ENCODE measurements at places on chromosomes 7 and 10.

GRCh38 chr7:38628630-38629385 lies 2.4 kb downstream of the AMPH start:
- DNase-seq = no peak

DNA sequence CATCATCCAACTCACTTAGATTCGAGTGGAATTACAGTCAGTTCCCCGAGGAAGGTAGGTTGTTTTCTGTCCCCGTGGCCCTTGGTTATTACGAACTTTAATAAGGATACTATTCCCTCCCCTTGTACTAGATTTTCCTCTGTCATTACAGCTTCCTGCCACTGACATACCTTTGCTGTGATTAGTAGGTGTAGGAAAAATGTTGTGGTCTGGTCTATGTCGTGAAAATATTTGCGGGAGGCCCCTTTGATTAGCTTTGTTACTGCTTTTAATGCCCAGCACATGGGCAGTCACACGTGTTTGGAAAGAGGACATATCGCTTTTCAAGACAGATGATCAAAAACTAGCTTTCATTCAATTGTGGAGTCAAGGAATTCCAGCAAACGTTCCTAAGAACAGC lies 92.2 kb downstream of the GATA3 start:
- no peak for DNase-seq

DNA sequence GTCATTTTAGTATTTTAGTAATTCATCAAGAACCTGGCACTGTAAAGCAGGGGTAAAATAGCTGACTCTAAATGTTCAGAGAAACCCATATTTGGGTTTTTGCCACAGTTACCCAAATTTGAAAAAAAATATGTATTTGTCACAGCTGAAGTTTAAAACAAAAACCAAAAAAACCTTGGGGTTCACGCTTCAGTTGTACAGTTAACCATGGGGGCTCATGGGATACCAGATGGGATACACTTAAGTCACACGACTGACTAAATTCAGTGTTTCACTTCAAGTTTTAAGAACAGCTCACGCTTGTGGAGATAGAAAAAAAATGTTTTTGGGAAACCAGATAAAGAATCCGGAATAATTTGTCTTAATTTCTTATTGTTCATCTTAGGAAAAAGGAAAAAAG lies 2.1 kb downstream of the ARL3 start:
- DNase-seq = no peak

GRCh38 chr10:131937836-131938235 lies 37.0 kb downstream of the PPP2R2D start:
- DNase-seq = no peak

DNA sequence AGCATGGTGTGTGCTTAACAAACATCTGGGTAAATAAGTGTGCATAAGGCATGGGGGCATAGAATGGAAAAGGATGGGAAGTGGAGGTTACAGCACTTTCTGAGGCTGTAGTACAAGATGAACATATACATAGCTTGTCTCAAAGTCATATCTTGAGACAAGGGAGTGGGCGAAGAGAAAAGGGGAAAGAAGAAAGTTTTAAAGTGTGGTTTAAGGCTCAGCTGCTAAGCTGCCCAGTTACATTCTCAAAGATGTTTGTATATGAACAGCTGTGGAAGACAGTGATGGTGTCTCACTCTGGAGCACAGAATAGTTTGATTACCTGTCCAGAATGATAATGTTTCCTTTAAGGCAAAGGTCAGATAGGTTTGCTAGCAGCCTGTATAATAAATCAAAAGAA lies 61.9 kb upstream of the LANCL2 start:
- no peak for DNase-seq

DNA sequence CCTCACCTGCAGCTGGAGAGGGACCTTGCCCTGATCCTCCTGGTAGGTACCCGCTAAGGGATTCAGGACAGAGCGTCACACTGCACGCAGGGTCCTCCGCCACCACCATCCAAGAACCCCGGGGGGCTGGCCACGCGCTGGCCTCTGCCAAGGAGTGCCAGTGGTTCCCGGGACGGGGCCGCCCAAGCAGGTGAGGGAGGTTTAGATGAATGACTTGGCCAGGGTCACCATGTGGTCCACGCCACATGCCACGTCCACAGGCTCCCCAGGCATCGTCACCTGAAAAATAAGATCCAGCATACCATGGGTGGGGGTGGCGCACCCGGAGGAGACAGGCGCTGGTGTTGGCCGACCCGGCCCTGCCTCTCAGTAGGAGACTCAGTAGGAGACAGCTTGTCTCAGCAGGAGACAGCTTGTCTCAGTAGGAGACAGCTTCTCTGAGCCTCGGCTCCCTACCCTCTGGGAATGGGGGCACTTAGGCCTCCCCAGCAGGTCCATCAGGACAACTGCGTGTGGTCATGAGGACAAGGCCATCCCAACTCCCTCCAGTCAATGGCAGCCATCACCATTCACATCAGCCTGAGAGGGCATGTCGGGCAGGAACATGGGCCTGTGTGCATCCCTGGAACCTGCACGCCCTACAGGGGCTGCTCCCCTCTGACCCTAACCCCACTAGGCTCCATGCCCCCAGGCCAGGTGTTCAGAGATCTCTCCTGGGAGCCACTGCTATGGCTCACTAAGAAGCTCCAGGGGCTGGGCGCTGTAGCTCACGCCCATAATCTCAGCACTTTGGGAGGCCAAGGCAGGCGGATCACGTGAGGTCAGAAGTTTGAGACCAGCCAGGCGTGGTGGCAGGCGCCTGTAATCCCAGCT lies 30.5 kb downstream of the RCC1L start:
- DNase-seq = no peak

- no peak for DNase-seq
These were observed 64.6 kb upstream of the LRRN3 start for GRCh38 chr7:111026343-111026742.

DNA sequence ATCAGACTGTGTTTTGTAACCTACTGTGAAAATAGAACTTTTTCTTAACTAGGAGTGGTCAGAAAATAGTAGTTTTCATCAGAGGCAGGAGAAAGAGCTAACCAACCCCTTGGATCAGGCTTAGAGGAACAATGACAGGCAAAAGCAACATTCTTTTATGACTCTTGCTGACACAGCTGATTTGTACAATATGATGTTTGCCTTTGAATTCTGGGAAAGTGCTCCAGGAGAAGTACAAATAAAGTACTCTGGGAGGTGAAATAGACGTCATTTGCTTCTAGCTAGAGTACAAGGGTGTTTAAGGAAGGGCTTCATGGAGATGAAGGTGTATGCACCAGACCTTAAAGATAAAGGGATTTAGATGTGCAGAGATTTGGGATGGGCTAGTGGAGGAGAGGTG lies 75.1 kb upstream of the KIAA1217 start:
- no peak for DNase-seq

DNA sequence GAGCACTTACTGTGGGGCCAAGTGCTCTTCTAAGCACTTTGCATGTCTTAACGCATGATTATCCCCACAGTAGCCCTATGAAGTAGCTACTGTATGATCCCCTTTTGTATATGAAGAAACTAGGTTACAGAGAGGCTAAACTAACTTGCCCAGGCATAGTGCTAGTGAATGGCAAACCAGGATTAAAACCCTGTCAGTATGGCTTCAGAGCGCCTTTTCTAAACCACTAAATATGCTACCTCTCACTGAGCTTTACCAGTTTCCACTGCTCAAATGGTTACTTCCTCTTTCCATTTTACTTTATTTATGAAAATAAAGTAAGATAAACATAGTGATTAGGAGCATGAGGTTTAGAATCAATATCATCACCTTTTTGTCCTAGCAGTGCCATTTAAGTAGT lies 73.6 kb downstream of the PODXL start:
- no peak for DNase-seq

GRCh38 chr10:70258216-70258615 lies 25.0 kb upstream of the PPA1 start:
- DNase-seq = no peak

- DNase-seq = no peak
These were observed 35.6 kb downstream of the PRKAR2B start for GRCh38 chr7:107080099-107080505.

DNA sequence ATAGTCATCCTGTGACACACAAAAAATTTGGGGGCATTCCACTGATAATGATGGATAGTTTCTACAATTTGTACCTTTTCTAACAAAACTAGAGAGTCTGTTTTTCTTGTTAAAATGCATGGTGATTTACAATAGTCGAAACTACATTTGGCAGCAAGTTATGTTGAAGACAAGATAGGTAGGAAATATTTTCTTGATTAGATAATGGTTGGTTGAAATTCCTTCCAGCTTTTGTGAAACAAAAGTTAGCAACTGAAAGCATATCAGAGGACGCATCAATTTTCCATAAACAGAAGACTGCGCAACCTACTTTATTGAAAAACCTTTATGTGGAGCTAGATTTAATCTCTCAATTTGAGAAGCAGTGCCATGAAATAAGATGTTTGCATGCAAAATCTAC lies 155.8 kb upstream of the GLI3 start:
- no peak for DNase-seq

- DNase-seq = no peak
These were observed 59.5 kb upstream of the CAV2 start for GRCh38 chr7:116439841-116440549.

DNA sequence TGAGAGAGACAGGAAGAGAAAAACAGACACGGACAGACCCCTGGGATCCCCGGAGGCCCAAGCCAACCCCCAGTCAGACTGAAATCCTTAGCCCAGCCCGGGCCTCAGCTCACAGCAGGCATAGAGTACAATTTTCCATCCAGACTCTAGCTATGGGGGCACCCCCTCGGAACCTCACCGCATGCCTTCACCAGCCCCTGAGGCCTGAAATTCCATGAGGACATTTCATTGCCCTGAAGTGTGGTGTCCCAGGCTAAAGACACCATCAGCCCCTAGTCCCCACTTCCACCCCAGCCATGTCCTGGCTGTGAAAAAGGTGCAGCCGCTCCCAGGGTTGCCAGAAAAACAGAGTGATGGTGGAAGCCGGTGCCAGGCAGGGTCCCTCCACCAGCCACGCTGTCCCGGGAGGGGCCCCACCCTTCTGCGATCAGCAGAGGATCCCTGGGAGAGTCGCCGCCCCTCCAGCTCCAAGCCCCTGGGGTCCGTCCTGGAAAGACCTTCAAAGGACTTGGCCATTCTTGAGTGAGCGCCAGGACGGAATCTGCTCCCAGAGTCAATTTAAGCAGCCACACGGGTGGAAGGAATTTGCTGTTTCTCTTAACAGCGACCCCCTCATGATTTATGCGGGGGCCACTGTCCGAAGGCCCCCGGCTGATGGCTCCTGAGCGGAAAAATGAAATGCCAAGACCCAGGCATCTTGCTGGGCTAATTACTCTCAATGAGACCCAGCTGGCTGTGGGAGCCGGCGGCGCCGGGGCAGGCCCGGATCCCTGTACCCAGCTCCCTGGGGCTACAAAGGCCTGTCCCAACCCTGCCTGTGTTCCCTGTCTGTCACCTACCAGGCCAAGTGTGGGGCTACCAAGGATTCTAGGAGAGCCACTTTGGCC lies 23.2 kb downstream of the MYL10 start:
- no peak for DNase-seq

DNA sequence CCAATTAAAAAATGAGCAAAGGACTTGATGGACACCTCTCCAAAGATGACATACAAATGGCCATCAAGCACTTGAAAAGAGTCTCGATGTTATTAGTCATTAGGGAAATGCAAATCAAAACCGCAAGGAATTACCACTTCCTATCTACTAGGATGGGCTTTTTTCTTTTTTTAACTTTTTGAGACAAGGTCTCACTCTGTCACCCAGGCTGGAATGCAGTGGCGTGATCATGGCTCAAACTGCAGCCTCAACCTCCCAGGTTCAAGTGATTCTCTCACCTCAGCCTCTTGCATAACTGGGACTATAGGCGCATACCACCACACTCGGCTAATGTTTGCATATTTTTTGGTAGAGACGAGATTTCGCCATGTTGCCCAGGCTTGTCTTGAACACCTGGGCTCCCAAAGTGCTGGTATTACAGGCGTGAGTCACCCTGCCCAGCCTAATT lies 13.6 kb downstream of the NKX1-2 start:
- no peak for DNase-seq

GRCh38 chr7:108802650-108803049 lies 233.0 kb downstream of the DNAJB9 start:
- DNase-seq = no peak

- DNase-seq = no peak
These were observed 251.9 kb downstream of the TNS3 start for GRCh38 chr7:47330026-47330425.

DNA sequence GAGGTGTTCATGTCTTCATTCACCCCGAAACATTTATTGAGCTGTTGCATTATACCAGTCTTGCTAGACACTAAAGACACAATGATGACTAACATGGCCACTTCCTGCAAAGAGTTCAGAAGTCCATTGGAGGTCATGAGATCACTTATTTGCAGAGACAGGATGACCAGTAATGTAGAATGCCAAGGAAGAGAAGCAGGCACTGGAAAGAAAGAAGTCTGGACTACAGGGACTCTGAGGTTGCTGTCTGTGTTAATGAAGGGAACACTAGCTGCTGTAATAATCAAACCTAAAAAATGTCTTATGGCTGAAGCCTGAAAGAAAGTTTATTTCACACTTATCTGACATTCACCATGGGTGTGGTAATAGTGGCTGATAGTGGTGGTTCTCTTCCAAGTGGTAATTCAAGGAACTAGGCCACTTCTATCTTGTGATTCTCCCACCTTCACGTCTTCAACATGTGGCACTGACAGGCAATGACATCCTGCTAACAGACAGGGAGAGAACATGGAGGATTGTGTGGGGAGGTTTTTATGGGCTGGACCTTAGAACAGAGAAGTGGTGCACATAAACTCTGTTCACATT lies 89.2 kb upstream of the MKLN1 start:
- no peak for DNase-seq

DNA sequence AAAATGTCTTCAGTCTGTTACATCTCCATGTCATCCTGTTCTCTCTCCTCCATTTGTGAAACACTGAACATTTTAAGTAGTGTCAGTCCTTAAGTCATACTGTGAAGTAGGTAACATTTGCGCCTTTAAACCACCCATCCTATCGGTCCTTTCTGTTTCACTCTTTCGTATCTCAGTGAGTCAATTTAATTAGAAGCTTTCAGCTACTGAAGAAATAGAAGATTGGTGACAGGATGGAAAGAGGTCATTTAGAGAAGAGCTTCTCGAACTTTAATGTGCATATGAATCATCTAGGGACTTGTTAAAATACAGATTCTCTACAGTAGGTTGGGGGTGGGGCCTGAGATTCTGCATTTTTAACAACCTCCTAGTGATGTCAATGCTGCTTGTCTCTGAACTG lies 113.4 kb downstream of the SRI start:
- DNase-seq = no peak

Data from osteocyte (in vitro differentiated cells).